ENCODE measurements at places on chromosomes 4 and X.
A peak's percentile ranks its signal among the peaks of the same experiment; 100 is the strongest.

- DNase-seq = no peak
Measured at GRCh38 chr4:148854203-148854602, 412.0 kb upstream of the NR3C2 start.

GRCh38 chrX:105999294-105999693 lies 39.2 kb downstream of the SERPINA7 start:
- DNase-seq = no peak

DNA sequence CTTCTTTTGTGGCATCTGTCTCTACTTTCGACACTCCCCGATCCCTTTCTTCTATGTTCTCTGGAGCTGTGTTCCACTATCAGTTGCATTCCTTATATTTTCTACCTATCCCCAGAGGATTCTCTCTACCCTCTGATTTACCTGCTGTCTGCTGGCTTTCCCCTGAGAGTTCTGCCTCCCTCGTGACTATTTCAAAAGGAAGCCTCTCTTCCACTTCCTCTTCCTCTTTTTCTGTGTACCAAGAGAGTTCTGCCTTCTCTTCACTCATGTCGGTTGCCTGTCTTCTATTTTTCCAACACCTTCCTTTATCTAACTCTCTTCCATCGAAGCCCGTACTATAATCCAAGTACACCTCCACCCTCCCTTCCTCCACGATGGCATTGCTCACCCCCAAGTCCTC lies 631.7 kb downstream of the SMARCA1 start:
- no peak for DNase-seq

- DNase-seq = peak; percentile 62
Measured at GRCh38 chrX:104318330-104319009, 63.7 kb upstream of the ESX1 start.

DNA sequence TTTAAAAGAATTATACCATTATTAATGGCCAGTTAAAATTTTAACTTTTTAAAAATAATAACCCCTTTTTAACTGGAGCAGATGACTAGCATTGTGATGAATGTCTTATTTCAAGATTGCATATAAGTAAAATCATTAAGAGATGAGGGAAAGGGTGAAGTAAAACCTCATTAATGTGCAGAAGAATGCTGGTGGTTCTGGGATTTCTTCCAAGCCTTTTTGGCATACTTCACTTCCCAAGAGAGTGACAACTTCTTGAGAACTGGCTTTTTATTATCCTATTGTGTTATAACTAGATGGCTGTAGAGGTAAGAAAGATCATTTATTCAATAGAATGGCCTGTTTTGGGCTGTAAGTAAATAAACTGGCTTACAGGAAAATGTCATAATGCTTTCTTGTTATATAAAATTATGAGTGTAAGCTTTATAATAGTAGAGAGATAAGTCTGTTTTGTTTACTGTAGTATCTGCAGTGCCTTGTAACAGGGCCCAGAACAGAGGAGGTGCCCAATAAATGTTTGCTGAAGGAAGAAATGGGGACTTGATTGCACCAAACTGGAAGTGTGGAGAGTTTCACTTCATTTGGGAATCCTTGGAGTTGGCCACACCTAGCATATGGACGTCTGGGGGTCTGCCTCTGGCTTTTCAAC lies 242.9 kb upstream of the PITX2 start:
- DNase-seq = no peak

DNA sequence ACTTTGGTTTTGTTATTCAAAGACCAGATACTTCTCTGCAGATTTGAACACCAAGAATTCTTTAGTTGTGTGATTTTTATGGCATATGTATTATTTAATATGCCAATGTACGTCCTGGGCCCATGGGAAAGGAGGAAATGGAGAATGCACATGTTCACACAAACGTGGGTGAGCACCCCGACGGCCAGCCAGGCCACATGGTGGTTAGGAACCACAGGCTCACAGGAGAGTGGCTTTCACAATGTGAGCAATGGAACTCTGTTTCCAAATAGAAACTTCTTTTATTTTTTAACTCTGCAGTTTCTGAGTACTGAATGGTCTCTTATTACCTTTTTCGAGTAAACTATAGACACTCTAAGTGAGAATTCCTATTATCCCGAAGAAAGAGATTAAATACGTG lies 58.0 kb upstream of the UNC5C start:
- DNase-seq = no peak

- DNase-seq = no peak
Measured at GRCh38 chr4:182294451-182294850, 51.2 kb downstream of the TENM3 start.

- peak; percentile 23 for DNase-seq
Measured at GRCh38 chr4:3305610-3306371, 13.0 kb downstream of the RGS12 start.

DNA sequence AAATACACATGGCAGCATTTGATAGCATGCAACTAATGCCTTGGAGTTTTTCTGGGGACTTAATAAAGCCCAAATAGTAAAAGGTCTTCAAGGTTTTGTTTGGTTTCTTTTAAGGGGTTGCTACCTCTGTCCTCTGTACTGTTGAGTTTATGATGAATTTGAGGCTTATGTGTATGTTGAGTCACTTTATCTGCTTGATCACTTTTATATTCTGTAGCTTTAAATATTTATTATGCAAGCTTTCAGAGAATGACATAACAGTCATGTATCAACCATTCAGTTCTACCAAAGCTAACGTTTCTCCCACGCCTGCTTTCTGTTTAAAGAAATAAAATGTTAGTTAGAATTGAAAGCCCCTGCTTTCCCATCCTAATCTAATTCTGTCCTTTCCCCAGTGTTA lies 122.2 kb downstream of the NHS start:
- DNase-seq = no peak

GRCh38 chr4:105129286-105130040 lies 17.2 kb upstream of the TET2 start:
- no peak for DNase-seq

- DNase-seq = no peak
Measured at GRCh38 chr4:87657525-87657924, 7.4 kb downstream of the DMP1 start.

DNA sequence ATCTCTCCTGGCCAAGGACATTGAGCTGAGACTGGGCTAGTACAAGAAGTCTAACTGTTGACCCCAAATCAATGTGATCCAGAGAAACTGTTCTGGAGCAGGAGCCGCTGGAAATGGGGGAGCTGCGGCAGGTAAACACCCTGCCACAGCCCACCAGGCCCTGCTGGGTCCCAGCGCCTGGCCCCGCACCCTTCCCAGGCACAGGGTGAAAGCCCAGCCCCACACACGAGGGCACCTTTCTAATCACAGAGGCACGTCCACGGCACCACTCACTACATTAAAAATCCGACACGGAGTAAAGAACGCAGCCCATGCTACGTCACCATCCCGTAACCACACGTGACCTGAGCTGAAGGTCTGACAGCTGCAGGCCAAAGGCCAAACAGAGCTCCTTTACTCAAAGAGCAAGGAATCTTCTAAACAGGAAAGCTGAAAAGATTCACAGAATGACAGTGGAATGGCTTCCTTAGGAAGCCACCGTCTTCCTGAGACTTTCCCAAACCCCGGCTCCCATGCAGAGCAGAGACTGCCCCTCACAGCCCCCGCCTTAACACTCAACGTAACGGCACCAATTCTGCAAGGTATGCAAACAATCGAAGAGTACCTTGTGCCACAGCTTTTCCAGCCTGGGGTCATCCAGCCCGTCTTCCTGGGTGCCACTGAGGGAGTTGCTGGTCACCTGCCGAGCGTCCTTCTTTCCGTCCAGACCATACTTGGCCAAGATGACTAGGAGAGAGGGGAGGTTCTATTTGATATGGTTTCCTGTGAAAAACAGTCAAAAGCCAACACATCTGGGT lies 12.6 kb downstream of the LRPAP1 start:
- peak; percentile 25 for DNase-seq

GRCh38 chr4:166277853-166278252 lies 404.8 kb downstream of the TLL1 start:
- DNase-seq = no peak

- no peak for DNase-seq
Measured at GRCh38 chrX:154436374-154436982, 476 bp upstream of the GDI1 start.

DNA sequence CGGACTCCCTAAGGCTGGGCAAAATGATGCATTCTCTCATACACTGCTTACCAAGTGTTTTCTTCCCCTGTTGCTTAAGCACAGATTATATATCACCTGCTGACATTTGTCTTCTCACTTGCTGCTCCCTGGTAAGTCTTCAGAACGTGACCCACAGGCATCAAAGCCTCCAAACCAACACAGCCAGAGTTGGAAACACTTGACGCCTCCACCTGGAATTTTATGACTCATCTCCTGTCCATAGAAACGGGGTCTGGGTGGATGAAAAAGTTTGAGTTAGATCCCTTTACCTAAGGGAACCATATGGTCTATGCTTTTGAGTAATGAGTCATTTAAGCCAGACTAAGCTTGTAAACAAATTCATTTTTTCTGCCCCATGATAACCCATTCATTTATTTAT lies 251.6 kb downstream of the USP46 start:
- no peak for DNase-seq

DNA sequence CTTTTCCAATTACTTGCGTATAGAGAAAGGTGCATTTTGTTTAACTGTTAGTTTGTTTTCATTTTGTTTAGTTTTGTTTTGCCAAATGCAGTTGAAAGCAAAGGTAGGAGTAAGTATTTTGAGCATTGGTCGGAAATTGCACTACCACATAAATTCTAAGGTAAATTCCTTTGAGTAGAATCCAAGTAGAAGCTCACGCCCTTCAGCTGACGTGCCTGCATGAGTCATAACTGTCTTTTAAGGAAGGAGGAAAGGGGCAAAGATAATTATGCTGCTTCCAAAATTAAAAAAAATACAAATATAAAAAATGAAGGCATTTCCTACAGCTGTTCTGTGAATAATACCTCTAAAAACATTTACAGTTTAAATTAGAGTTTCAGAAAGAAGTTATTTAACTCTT lies 110.2 kb upstream of the MYOZ2 start:
- no peak for DNase-seq

GRCh38 chr4:32472918-32473317 lies 1752.7 kb downstream of the PCDH7 start:
- no peak for DNase-seq

DNA sequence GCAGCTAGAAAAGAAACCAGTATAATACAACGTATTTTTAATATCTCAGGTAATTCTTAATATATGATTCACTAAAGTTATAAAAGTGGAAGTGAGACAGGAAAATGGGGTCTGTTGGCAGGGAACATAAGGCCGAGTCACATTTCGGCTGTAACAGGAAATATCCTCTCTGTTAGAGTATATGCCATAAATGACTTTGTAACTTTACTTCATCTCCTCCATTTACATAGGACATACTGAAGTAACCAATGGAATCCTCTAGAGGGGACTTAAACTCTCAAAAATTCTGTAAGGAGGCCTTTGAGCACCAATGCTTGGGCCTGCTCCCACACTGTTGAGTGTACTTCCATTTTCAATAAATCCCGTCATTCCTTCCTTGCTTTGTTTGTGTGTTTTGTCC lies 71.3 kb downstream of the ANKRD17 start:
- no peak for DNase-seq

- DNase-seq = no peak
Measured at GRCh38 chr4:5238173-5238572, 186.9 kb downstream of the STK32B start.

- DNase-seq = no peak
Measured at GRCh38 chrX:76538860-76539259, 111.3 kb downstream of the MAGEE1 start.

DNA sequence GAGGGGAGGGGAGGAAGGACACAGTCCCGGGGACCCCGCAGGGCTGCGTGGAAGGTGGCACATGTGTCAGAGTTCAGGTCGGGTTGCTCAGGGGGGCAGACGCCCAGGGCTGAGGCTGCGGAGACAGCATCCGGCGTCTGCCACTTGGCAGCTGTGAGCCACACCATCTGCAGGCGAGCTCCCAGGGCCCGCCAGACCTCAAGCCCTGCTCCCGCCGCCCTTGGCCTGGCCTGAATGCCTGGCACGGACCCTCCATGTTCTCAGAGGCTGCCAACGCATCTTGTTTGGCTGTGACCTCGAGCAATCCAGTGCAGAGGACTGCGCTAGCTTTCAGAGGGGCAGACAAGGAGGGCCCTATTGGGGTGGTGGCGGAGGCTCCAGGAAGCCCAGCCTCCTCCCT lies 5.1 kb downstream of the BGN start:
- no peak for DNase-seq

GRCh38 chrX:13345037-13345436 lies 25.2 kb upstream of the ATXN3L start:
- DNase-seq = no peak

DNA sequence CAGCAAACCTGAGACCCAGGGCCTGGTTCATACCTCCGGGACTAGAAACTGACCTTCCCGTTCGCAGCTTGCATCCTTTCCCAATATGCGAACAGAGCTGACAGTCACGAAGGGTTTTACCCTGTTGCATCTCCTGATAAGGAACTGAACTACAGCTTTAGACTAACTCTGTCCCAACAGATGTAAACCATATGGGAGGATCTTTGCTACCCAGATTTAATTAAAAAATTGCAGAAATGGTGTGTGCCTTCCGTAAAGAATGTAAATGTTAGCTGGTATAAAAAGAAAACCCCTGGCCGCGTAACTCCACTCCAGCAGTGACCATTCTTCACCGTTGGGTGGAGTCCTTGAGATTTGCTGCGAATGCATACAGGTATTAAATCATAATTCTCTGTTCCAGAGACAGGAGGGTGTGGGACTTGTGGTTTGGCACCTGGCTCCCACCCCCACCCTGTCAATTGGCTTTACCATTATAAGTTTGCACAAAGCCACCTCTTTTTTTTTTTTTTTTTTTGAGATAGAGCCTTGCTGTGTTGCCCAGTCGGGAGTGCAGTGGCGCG lies 40.6 kb upstream of the SORCS2 start:
- DNase-seq = no peak

- DNase-seq = no peak
Measured at GRCh38 chr4:23921447-23921845, 31.6 kb upstream of the PPARGC1A start.

DNA sequence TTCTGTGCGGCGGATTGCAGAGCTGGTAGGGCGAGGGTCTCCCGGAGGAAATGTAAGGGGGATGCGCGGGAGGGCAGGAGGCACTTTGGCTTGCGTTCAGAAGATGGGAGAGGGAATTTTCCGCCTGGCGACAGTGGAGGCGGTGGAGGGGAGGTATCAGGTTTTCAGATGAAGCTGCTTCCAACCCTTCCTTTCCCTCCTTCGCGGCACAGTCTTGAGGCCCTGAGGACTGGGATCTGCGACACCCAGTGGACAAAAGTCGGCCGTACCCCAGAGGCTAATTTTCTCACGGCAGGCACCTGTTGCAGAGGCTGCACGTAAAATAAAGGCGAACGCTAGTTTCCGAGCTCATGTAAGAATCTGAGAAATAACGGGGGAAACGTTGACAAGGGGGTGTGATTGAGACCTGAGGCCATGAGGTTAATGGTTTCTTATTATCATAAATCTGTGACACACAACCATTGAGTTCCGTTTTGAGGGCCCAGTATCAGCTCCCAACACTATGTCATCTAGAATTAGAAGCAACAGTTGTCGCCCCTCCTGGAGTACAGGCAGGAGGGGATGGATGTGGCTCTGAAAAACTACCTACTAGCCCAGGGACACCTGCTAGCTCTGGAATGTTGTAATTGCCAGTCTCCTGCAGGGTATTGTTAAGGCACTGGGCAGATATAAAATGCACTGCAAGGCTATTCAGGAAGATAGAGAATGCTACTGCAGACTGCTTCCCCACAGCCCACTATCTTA lies 1.1 kb downstream of the ZCCHC18 start:
- no peak for DNase-seq

GRCh38 chr4:187929024-187929423 lies 66.5 kb upstream of the ZFP42 start:
- no peak for DNase-seq

- DNase-seq = no peak
Measured at GRCh38 chr4:53646795-53647194, 55.5 kb upstream of the LNX1 start.

GRCh38 chrX:19972984-19973383 lies 17.9 kb downstream of the BCLAF3 start:
- no peak for DNase-seq
